CD4-positive, alpha-beta T cell treated with Interleukin-4 for 4 hours (primary cell): ENCODE measurements at places on chromosomes 16 and 17.

DNA sequence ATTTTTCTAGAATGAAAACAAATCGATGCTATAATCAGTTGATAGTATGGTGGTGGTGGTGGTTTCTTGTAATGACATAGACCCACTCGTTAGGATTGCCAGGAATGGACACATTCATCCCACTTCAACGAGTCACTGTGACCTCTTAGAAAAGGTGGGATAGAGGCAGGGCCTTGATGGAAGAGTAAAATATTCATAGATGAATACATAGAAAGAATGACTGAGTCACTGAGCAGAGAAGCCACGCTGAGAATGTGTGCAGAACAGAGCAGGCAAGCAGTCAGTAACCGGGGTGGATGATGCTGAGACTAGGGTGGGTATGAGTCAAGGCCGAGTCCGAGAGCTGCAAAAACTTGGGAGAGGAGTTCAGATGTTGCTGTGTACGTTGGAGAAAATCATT is 129.9 kb downstream of the PITPNC1 start:
- DNase-seq = no peak

- DNase-seq = no peak
These were observed 3.3 kb downstream of the TBX4 start for GRCh38 chr17:61455324-61456060.

DNA sequence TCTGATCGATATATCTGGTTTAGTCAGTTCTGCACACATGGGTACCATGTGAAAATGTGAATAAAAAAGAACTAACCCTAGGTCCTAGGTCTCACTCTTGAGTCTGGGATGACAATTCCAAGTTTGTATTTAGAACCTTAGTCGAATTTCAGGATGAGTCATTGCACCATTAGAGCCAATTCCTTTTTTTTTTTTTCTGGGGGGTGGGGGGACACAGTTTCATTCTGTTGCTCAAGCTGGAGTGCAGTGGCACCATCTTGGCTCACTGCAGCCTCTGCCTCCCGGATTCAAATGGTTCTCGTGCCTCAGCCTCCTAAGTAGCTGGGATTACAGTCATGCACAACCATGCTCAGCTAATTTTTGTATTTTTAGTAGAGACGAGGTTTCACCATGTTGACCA is 41.6 kb downstream of the SPAG9 start:
- no peak for DNase-seq

GRCh38 chr16:58636466-58636865 is 6.8 kb upstream of the CNOT1 start:
- no peak for DNase-seq

DNA sequence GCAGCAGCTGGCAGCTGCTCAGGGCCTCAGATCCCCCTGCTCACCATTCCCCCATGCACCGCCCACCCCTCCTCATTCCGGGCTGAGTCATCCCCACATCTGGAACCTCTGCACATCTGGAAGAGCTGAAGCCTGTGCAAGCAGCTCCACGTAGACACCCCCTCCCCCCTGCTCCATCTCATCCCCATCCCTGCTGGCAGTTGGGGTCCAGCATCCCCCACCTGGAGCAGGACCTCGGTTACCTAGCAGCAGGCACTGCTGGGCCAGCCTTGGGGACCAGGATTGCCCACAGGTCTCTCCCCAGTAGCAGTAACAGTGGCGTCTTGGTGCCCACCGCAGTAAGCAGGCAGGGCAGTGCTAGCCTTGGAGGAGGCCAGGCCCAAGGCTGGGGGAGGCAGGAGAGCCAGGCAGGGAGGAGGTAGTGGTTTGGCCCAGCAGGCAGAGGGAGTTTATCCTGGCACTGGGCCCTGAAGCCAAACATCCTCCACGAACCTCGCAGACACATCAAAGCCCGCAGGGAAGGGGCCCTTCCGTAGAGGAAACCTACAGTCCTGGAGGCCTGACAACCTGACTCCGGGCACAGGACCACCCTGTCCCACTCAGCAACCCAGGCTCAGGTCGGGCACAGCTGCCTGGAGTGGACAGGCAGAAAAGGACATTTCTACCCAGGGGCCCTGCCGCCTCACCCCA is 7.7 kb upstream of the TMEM92 start:
- DNase-seq = no peak

DNA sequence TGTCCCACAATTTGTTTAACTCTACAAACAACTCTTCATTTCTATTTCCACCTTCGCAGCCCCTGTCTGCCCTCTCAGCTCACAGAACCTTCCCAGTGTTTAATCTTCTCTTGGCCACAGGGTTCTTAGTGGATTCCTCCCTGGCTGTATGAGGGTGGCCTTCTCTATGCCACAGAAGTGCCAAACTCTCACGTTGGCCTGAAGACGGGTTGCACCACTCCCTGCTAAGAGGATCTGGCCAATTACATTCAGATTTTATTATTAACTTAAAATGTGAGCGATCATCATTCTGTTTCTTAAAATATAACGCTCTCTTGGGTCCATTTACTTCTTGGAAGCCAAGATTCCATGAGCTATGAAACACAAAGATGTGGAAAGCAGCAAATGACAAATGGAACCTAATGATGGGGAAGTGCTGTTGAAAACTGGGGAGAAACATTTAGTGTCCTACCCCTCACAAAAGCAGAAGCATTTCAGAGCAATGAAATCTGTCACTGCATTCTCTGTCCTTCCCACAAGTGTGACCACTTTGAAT is 91.3 kb upstream of the NOG start:
- no peak for DNase-seq

DNA sequence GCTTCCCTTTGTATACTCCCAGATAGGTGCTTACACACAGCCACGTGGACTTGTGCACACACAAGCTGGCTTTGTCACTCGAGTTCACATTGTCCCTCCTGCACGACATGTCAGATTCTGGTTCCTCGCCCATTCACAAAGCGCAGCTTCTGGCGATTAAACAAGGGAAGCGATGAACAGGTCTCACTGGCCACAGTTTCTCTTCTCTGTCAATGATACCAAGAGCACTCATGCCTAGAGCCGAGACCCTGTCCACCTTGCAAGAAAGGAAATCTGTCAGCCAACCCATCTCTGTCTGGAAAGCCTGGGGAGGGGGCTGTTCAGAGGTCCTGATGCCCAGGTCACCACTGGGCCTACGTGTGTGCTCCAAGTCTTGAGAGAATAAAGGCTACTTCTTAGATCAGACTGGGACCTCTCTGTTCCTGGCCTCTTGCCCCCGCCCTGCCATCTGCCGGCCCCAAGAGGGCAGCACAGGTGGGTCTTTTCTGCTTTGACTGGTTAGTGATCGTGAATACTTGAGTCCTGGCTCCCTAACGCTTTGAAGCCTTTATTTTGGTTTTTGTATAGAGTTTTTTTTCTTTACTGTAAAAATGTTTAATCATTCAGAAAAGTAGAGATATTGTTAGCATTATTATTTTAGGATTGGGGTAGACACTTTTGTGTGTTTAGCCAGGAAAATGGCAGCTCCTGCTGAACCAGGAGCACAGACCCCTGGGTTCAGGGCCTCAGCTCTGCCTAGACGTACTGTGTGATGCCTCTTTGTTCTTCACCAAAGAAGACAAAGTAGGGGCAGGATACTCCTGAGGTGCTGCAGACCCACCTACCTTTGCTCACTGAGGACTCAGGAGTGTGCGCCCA is 104.7 kb downstream of the MRM1 start:
- peak; percentile 39 for DNase-seq

GRCh38 chr17:1165836-1166235 is 13.9 kb downstream of the ABR start:
- no peak for DNase-seq

DNA sequence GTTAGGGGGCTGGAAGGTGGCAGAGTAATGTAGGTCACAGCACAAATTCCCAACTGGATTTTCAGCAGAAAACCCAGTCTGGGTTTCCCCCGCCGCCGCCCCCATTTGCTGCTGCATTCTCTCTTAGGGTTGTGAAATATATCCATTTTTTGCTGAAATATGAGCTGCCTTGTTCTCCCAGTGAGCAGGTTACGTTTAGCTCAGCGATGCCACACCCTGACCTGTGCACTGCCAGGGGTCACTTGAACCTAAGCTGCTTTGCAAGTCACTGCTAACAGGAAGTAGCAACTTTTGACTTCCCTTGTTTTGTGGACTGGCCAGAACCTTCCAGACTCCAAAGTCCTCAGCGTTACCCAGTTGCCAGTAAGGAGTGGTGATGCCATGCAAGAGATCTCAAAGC is 274.1 kb downstream of the CPPED1 start:
- no peak for DNase-seq

DNA sequence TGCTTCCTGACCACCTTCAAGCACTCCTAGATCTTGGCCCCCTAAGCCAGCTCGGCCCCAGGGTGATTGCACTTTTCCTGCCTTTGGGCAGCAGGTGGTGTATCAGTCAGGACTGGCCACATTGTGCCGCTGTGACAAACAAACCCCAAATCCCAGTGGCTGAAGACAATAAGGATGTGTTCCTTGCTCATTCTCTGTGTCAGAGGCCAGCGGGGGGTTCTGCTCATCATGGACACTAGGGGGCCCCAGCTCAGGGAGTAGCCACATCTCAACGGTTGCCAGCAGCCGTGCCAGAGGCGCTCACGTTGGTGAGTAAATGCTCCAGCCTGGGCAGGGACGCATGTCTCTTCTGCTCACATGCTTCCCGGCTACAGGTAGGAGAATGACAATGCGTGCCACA is 60.4 kb downstream of the ZDHHC7 start:
- peak; percentile 23 for DNase-seq

- no peak for DNase-seq
These were observed 7.8 kb downstream of the DUSP3 start for GRCh38 chr17:43770957-43771356.

DNA sequence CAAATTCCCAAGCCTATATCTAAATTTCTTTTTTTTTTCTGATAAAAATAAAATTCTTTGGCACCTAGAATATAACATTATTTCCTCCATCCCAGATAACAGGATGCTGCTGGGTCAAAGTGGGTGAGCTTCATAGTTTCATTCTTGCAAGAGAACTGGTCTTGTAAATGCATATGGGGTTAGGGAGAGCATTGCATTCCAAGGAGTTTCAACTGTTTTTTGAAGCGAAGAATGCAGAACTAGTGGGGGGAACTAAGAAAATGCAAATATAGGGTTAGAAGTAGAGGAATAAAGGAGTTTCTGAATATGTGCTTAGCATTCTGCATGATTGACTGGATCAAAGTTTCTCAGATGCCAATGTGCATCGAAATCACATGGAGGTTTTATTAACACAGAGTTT is 347.2 kb upstream of the XYLT1 start:
- no peak for DNase-seq
